ENCODE measurements at places on chromosomes 7 and 10. TPM values are rescaled to one million over a fixed set of nuclear protein-coding genes. Genes with fewer than 3 reads are reported as not detected.

The C10orf67 gene
- not detected for total RNA-seq

The DNAH11 gene
- total RNA-seq, result 16.6 TPM

The TFEC gene
- 1.5 TPM for total RNA-seq

DNA sequence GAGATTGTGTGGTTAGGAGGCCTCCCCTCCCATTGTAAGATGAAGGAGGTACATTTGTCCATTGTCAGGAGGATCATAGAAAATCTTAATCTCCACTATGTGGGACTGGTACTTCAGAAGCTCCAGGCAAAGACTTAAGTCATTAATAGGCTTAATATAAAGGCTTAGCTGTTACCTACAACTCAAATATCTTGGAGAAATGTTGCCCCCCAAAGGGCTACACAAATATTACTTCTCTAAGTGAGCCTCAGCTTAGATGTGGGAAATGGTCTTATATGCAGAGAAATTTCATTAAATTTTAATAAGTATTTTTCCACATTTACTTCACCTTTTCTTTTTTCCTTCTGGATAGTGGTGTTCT is 27.2 kb downstream of the TAS2R41 start:
- no peak for DNase-seq

DNA sequence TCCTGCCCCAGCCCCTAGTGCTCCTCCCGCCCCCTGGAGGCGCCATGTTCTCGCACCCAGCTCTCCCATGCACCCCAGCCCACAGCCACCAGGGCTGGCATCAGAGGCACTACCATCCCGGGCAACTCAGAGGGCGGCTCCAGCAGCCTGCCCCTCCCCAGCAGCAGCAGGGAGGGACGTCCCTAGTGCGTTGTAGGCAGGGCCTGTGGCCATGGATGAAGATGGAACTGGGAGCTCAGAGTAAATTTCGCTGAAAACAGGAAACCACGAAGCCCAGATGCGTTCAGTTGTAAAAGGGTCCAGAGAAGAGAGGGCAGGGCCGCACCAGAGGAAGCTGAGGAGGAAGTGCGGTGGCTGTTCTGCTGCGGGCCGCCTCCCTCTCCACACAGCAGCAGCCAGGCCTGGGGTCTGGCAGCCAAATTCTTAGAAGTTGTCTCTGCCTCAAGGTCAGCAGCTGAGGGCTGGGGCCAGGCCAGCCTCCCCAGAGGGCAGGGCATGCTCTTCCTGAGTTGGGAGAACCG is 24.6 kb downstream of the VSIR start:
- peak; percentile 94 for DNase-seq

DNA sequence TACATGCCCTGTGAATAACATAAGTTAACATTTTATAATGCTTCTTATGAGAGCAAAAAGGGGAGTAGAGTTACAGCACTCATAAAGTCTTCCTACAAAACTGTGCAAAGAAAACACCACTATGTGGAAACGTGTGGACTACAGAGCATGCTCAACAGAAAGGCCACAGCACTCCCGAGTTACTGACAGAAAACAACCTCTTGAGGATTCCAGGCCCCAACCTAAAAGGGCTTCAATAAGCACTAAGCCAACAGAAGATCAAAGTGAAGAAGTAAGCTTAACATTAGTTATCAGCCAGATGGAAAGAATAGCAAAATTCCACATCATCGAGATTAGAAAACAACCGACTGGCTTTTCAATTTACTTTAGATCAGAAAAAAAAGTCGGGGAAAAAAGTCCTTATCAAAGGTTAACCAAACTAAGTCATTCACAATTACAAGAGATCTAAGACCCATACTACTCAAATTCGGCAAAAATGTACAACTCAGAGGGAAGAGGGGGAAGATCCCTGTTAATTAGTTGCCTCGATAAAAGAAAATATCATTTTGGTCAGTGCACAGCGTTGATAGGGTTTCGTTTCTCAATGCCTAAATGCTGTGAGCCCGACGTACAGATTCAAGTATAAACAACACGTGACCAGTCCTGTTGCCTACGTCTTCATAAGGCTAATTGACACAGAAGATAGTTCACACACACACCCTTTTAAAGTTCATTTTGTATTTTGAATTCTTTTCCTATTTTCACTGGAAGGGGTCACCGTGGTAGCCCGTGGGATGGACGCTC is 1.4 kb downstream of the KBTBD2 start:
- no peak for DNase-seq

DNA sequence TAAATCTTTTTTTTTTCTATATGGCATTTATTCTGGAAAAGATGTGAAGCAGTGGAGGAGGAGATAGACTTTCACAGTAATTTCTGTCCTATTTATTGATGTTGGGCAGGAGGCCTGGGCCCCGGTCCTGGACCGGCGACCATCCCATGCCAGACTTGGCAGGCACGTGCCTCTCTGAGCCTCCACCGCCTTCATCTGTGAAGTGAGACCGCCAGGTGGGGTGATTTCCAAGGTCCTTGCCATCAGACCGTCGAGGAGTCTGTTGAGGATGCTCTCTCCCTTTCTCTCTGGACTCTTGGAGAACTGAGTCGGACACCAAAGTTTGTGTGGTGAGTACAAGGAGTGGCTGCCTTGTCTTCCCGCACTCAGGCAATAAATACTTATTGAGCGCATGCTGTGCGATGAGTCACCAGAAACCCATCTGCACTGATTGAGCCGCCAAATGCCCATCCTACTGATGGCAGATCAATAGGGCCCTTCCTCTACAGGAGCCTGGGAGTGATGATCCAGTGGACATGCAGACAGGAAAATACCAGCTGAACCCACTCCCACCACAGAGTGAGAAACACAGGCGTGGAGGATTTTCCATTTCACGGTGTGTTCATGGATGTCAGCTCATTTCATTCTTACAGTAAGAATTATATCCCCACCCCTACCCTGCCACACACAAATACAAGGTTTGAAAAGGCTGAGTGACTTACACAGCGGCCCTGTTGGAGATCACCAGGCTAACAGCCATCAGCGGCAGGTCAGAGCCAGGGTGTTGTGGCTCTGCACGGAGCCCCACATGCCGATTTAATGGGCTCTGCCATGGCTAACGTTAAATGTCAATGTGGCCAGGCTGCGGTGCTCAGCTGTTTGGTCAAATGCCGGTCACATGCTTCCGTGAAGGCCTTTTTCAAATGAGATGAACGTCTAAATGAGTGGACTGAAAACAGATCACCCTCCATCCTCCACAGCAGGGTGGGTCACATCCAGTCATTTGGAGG is 11.5 kb upstream of the PRKAG2 start:
- DNase-seq, result no peak

DNA sequence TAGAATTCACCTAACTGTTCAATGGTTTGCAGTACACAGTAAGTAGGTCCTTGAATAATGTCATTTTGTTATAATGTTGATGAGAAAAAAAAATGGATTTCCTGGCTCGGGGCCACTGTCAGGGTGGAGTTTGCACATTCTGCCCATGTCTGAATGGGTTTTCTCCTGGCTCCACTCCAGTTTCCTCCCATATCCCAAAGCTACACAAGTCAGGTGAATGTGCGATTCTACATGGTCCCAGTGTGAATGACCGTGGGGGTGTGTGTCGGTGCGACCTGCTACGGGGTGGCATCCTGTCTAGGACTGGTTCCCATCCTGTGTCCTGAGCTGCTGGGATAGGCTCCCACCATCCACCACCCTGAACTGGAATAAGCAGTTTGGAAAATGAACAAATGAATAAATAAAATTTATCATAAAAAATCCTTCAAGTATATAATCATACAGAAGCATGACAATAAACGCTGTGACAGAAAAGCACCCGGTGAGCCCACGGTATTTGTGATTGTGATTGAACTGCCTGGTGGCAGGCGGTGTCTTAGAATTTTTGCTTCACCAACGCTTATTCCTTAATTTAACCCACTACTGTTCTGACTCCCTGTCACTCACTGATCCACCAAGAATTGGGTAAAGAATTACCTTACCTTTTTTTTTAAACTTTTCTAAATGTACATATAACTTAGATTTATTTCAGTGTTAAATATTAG is 114.1 kb downstream of the ICA1 start:
- DNase-seq, result no peak

DNA sequence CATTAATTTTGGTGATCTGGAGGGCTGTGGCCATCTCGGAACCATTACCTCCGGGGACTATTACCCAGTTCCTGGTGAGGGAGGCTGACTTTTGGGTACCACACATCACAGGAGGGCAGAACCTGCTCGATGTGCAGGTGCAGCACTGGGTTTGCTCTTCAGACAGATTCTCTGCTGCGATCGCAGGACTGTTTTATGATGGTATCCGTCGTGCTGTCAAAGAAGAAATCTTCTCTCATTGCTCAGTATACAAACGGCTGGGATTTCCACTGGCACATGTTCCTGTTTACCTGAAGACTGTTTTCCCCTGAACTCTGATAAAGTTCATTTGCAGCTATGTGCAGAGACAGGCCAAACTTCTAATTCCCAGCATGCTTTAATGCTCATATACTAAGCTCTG is 27.2 kb upstream of the SHH start:
- no peak for DNase-seq

- DNase-seq, result no peak
Measured at GRCh38 chr10:13949844-13950542, 363.2 kb downstream of the PRPF18 start.

- DNase-seq, result no peak
Measured at GRCh38 chr7:100008525-100008924, 6.9 kb upstream of the ZKSCAN1 start.

DNA sequence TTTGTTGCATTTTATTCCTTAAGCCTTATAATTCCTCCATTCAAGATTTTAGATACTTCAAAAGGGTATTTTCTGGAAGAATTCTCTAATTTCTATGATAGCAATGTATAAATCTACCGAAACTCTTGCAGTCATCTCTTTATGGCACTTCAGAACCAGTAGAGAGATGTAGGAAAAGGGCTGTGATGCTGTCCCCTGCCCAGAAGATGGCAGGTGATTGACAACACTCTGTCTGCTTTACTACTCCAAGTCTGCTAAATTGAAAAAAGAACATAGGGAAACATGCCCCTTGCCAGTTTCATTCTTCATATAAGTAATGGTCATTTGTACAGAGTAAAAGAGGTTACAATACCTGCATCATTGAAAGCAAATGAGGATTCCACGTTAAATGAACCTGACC is 5.1 kb downstream of the TCTN3 start:
- DNase-seq, result peak; percentile 7

- DNase-seq, result no peak
Measured at GRCh38 chr7:70786076-70786475, 345.9 kb upstream of the GALNT17 start.

- DNase-seq, result no peak
Measured at GRCh38 chr7:111825046-111825445, 262.8 kb upstream of the IMMP2L start.

Measured in esophagus muscularis mucosa (tissue), 4 donors.